Hematopoietic multipotent progenitor cell (in vitro differentiated cells): ENCODE measurements at places on chromosomes 13 and 19. TPM values are rescaled to one million over a fixed set of nuclear protein-coding genes. Genes with fewer than 3 reads are reported as not detected.

GRCh38 chr13:42969565-42970172 lies 22.4 kb downstream of the EPSTI1 start:
- DNase-seq, result no peak

The ZNF432 gene
- 6.5 TPM for total RNA-seq

DNA sequence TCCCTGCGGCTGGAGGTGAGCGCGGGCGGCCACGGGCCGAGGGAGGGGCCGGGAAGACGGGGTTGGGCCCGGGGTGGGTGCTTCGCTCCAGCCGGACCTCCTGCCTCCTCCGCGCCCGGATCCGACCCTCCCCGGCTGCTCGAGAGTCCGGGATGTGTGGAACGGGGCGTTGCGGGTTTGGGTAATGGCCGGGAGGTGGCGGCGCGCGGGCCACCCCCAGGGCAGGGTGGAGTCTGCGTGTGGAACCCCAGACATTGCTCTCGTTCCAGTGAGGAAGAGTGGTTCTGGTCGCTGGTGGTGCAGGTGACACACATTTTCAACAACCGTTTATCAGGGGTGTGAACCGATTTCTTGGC lies 38.8 kb downstream of the ARHGEF7 start:
- no peak for DNase-seq

The CNN2 gene
- 236 TPM for total RNA-seq

The LATS2 gene
- total RNA-seq, result 22.1 TPM

- no peak for DNase-seq
These were observed 28.5 kb upstream of the RBM26 start for GRCh38 chr13:79434556-79434955.

The C1QTNF9B gene
- not detected for total RNA-seq

The TEX29 gene
- total RNA-seq, result not detected

The KLF1 gene
- 71.4 TPM for total RNA-seq

The ZNF560 gene
- not detected for total RNA-seq

The CEACAM7 gene
- not detected for total RNA-seq

The SLC5A5 gene
- total RNA-seq, result 1.3 TPM

The FUT1 gene
- total RNA-seq, result 1.6 TPM

The OR10H2 gene
- not detected for total RNA-seq

The THSD1 gene
- total RNA-seq, result 1.1 TPM

The IGFL2 gene
- not detected for total RNA-seq

DNA sequence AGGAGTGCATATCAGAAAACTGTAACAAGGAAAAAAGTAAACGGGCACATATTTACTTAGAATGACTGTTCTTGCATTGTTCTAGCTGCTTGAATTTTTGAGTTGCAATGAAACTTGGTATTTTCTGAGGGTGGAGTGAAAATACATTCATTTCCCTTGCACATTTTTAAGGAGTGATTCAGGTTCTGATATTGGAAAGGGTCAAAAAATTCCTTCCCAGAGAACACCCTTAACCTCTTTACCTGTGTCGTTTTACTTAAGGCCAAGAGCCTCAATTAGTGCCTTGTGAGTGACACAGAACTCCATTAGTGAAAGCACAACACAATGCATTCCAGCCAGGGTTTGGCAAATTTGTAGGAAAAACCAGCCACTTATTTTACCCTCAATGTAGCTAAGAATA lies 2.3 kb downstream of the ITGBL1 start:
- DNase-seq, result no peak

GRCh38 chr19:6803036-6803404 lies 30.5 kb downstream of the VAV1 start:
- no peak for DNase-seq

DNA sequence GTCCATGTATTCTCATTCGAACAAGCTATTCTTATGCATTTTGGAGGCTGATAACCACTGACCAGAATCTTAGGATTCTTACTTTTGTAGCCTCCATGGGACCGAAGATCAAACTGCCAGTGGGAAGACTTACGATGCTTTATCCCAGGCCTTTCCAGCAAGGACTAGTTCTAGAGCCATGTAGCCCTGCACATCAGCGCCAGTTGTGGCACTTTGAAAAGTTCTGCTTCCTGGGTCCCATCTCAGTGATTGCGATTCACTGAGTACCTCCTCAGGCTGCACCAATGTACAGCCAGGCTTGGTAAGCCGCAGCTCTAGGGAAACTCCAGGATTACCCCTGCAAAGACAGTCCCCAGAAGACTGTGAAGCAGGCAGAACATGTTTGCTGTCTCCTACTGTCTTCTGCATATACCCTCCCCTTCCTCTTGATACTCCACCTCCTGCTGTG lies 18.9 kb upstream of the ENOX1 start:
- DNase-seq, result no peak

DNA sequence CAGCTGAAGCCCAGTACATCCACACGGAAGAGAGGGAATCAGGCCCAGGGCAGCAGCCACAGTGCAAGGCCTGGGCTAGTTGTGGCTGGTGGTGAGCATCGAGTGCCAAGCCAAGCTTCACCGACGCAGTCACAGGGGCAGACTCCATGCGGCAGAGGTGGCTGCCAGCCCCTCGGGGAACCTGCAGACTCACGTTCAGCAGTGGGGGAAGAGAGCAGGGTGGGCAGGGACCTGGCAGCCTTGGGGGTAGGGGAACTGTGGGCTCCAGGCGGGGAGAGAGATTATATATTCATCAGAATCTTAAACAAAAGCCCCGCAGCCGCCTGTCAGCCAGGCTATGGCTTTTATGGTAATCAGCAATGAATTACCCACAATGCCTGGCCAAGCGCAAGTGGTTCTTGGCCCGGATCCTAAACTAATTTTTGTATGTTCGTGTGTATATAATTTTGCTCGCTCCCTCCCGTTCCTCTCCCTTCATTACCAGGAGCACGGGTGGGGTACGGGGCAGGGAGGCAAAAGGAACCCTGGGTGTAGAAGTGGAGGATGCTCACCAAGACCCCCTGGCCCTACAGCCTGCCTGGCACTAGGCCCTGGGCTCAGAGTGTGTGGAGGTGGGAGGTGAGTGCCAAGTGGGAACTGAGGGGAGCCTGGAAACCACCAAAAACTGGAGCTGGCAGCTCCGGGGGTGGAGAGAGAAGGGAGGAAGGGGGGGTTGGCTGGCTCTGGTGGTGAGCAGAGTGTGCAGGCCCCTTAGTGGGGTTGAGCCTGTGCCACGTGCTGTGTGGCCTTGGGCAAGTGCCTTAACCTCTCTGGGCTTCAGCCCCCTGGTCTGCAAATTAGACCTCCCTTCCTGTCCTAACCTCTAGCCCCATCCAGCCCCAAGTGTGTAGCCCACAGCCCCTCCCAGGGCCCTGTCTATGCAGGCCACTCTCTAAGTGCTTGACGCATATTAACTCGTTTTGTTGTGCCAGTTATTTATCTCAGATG lies 31.9 kb downstream of the PTPRS start:
- no peak for DNase-seq

DNA sequence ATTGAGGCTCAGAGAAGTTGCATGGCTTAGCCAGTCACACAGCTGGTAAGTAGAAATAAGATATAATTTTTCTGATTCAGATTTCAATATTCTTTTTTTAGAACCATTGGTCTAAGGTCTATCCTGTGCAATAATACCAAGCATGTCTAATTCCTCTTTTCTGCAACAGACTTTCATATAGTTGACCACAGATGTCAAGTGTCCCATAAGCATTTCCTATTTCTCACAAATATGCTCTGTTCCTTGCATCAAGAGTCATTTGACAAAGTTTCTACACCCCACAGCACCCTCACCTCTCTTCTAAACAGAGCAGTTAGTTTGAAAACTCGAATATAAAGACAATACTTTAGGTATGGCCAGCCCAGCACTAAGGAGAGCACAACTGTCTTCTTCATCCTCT lies 26.8 kb upstream of the SACS start:
- peak; percentile 78 for DNase-seq

GRCh38 chr19:45767410-45767880 lies 1.6 kb downstream of the SIX5 start:
- DNase-seq, result no peak

The F10 gene
- 0.27 TPM for total RNA-seq

DNA sequence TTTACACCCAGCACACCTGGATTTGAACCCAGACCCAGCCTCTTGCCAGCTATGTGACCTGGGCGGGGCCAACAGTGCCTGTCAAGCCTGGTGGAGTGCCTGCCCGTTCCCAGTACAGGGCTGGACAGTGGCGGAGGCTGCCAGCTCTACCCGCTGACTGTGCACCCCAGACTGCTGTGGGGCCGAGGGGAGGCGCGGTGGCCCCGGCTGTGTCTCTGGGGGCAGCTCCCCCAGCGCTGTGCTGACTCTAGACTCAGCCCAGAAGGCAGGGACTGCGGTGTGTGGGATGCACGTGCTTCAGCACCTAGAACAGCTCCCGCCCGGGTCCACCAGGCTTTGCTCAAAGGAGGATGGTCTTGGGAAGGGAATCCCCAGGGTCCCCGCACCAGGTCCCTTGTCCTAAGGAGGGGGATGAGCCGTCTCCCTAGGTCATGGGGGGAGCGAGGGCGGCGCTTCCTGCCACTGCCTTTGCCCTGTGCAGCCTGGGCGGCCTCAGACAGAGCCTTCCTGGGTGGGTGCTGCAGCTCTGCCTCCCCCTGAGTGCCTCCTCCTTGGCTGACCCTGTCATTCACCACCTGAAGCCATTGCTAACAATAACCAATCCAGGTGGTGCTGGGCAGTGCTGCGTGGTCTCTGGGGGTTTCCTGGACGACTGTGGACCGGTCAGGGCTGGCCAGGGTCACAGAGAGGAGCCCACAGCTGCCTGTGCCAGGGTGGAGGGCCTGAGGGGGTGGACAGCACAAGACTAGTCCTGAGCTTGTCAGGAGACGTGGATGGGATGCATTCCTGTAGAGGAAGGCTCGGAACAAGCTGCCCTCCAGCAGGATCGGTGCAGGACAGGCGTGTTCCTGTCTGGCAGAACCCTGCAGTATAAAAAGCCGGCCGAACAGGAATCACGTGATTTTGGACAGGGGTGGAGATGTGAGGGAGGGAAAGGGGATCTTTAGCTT lies 18.6 kb downstream of the TMEM255B start:
- DNase-seq, result peak; percentile 28

The DCT gene
- total RNA-seq, result under 0.01 TPM

GRCh38 chr13:70844391-70845108 lies 736.3 kb upstream of the KLHL1 start:
- no peak for DNase-seq

DNA sequence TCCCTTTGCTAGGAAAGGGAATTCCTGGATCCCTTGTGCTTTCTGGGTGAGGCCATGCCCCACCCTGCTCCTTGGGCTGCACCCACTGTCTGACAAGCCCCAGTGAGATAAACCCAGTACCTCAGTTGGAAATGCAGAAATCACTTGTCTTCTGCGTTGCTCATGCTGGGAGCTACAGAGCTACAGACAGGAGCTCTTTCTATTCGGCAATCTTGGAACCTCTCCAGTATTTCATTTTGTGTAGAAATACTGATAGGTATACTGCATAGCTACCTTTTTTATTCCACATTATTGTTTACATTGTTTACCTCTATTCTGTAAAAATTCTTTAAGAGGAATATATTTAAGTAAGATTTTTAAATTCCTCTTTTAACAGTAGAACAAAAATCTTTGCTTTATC lies 302.5 kb upstream of the SLITRK5 start:
- DNase-seq, result no peak

GRCh38 chr13:24251525-24251924 lies 57.9 kb upstream of the C1QTNF9 start:
- DNase-seq, result peak; percentile 31

DNA sequence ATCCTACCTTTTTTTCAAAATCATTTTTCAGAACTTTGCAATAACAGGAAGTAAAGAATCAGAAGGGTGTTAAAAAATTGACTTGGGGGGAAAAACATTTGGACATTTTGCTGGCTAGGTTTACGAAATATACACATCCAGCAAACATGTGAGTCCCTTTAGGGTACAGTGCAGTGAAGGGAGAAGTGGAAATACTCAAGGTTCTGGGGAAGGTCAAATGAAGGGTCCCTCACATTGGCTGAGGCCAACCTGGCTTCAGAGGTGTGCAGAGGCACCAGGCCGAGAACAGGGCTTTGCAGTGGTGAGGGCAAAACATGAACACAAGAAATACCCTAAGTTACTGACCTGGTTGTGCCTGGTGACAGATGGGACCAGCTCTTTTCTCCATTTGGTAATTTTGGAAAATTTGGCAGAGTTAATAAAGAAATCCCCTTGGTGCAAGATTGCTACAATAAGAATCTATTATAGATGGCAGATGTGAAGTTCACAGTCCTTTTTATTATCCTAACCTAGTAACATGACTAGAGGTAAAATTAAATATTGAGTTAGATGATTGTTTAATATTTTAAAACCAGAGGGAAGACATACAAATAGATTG lies 1.5 kb upstream of the UPF3A start:
- no peak for DNase-seq

GRCh38 chr13:60282708-60283107 lies 114.3 kb upstream of the TDRD3 start:
- DNase-seq, result no peak

- no peak for DNase-seq
These were observed 137.3 kb upstream of the SERP2 start for GRCh38 chr13:44236370-44236769.

The ZNF446 gene
- total RNA-seq, result 16.2 TPM

- DNase-seq, result no peak
These were observed 17.0 kb upstream of the COX7A1 start for GRCh38 chr19:36169084-36169760.

The NEK5 gene
- total RNA-seq, result 0.27 TPM

- DNase-seq, result no peak
These were observed 19.0 kb upstream of the IL17D start for GRCh38 chr13:20684546-20684945.

DNA sequence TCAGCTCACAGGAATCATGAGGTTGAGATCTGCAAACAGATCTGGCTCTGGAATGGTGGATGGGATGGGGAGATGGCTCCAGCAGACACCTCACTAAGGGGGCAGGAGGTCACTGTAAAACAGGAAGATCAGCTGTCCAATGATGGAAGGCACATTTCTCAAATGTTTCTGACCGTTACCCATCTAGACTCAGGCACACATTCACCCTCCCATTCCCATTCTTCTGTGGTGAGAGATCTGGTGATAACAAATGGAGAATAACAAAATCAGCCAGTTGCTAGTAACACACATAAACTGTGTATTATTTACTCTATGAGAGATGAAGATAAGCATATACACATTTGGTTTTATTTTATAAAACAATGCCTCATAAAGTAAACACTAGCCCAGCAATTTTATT lies 235.9 kb downstream of the TSHZ3 start:
- no peak for DNase-seq

DNA sequence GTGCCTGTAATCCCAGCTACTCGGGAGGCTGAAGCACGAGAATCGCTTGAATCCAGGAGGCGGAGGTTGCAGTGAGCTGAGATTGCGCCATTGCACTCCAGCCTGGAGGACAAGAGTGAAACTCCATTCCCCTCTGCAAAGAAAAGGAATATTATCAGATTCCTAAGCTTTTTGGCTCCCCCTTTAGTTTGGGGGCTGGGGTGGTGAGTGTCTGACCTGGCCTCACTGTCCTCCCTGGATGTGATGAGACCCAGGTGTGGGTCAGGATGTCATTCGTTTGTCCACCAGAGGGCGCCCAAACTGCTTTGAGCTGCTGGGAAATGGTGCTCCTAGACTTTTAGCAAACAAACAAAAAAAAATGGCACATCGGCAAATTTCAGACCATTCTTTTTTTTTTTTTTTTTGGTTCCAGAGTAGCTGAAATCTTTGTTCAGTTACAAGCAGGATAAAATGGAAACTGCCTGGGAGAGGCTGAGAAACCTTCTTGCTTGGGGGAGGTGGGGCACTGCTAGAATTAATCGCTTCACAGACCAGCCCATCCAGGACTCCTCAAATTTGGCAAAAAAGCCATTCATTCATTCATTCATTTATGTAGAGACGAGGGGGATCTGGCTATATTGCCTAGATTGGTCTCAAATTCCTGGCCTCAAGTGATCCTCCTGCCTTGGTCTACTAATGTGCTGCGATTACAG lies 29.4 kb downstream of the SPC24 start:
- peak; percentile 87 for DNase-seq
